Prostate gland (tissue), 2 donors: ENCODE measurements at places on chromosomes 3 and 15. TPM values are rescaled to one million over a fixed set of nuclear protein-coding genes. Genes with fewer than 3 reads are reported as not detected.

DNA sequence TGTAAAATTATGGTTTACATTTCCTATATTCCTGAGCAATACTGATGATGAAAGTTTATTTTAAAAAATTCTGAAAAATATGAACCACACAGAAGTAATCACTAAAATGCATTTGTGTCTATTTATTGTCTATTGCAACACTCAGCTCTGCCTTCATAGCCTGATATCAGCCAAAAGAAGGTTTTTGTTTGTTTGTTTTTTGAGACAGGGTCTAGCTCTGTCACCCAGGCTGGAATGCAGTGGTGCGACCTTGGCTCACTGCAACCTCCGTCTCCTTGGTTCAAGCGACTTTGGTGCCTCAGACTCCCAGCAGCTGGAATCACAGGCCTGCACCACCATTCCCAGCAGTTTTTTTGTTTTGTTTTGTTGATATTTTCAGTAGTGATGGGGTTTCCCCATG is 1560.2 kb downstream of the SI start:
- DNase-seq = no peak

GRCh38 chr15:69583626-69584025 is 131.0 kb downstream of the RPLP1 start:
- DNase-seq = no peak

DNA sequence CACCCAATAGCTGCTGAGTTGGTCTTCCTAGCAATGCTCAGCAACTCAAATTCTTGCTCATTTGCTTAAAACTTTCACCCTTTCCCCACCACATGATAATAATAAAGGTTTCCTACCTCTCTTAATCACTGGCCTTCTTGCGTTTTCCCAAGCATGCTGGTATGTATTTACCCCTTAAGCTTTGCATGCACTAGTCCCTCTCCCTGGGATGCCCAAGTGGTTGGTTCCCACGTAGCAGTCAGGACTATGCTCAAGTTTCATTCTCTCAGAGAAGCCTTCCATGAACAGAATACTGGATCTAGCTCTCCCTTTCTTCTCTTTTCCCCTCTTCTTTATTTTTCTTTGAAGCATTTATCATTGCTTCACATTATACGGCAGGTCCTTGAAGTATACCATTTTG is 108.8 kb downstream of the KBTBD8 start:
- no peak for DNase-seq

DNA sequence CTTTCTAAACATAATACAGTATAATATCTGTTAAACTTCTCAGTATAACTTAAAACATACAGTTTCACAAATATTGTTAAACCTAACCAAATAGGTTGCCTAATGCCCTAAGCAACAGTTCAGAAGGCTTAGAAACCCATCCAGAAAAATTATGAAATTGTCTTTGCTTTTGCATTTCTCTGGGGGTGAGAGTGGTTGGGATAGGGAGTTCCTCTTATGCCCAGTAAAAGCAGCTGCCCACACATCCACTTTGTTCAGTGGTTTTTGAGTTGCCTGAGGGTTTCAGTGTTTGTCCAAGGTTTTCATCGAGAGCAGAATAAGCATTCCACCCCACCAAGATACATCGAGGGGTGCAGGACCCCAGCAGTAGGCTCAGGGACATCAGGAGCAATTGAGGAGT is 179.4 kb downstream of the CDIN1 start:
- DNase-seq = no peak

- no peak for DNase-seq
These were observed 1.2 kb downstream of the COL8A1 start for GRCh38 chr3:99639579-99639978.

DNA sequence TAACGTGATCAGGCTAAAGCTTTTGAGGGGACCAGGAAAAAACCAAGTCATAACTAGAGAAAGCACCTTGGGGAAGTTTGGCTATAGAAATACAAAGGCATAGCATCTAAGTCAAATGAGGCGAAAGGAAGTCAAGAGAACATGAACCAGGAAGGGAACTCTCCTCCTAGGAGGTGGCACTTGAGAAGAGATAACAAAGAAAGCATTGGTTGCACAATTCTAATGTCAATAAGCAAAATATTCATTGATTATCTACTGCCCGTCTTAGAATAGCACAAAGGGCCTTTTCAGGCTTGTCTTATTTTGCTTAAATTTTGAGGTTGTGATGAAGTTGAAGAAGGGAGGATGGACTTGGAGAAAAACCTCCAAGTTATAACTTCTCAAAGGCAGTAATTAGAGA is 73.4 kb downstream of the ALCAM start:
- DNase-seq = no peak

DNA sequence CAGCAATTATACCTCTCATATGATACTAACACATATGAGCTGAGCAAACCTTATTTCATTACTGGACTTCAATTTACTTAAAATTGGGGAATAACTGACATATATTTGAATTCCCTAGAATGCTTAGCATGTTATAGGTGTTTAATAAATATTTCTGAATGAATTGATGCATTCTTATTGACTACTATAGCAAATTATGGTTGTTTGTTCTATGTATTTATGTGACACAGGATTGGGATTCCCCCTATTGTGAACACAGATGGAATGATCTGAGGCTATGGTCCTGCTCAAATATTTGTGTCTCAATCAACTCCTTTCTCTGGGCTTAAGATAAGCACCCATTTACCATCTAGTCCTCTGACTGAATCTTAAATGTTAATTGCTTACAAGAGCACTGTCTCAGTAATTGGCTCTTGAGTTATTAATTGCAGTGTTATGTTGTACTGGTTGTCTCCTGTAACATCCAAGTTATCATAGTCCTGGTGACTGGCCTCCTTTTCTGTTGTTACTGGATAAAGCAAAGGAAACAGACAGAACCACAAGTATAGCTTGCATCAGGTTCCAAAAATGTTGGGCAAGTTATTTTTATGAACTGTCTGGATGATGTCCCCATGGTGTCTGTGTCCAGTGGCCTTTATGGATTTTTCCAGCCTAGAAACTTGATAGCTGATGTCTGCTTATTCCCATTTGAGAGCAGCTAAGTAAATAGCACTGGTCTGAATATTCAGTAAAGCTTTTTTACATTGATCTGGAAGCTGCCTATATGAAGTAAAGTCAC is 2.3 kb upstream of the UACA start:
- DNase-seq = no peak

DNA sequence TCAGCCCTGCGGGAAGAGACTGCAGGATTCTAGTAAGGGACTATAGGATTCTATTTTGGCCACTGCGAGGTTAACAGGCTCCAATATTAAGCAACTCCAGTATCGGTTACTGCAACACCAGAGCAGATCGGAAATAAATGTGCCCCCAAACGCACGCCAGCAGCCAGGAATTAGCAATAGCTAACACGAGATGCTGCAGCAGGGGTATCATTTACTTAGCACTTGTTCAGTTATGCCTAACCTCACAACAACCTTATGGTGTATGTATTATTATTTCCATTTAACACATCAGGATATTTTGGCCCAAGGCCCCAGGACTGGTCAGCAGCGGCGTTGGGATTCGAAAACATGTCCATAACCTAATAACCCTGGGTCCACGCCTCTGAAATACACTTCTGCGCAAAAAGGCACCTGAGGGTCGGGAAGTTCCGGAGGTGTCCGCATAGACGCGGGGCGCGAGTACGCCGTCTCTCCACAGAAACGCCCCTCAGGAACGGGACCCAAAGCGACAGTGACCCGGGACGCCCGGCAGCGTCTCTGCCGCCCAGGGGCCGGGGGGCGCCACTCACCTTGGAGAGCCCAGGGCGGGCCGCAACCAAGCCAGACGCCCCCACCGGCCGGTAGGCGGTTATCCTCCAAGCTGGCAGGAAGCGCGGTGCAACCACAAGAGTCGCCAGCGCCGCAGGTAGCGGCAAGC is 681 bp downstream of the PIK3CB start:
- peak; percentile 19 for DNase-seq

DNA sequence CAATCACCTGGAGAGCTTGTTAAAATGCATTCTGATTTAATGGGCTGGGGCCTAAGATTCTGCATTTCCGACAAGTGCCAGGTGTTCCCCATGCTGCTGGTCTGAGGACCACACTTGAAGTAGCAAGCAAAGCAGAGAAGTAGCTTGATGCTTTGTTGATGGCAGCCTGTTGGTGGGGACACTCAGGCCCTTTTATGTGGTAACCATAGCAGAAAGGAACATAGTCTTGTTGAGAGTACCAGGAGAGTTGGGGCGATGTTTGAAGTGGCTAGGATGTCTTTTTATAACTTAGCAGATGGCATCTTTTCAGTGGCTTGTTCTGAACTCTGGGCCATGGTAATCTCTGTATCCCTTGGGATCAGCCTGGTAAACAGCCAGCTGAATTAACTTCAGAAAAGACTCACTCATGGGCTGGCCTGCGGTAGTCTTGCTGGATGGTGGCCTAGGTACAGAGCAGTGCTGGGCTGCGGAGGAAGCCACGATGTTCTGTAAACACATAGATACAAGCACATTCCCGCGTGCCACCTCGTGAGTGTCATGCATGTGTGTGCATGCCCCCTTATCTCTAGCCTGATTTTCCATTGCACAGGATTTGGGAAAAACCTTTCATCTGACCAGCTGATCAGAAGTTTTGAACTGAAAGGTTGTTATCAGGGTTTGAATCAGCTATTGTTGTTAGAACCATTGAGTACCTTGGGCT is 292.4 kb upstream of the LRRFIP2 start:
- DNase-seq = no peak

DNA sequence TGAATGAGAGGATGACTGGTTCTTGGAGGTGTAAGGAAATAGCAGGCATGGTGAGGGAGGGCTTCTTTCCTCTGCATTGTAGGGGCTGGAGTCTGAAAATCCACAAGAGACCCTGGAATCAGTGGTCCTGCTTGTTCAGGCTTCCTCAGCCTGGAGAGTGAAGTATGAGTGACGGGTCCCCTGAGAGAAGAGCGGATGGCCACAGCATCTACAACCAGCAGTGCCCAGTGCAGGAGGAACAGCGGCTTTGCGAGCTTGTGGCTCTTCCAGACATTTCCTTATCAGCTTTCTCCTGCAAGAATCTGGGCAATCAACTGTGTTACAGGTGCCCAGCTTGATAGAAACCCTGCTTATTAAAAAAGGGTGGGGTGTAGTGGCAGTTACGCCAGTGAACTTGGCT is 97.0 kb upstream of the HES1 start:
- no peak for DNase-seq

- DNase-seq = no peak
These were observed 106.2 kb downstream of the TLE3 start for GRCh38 chr15:69991551-69991980.

DNA sequence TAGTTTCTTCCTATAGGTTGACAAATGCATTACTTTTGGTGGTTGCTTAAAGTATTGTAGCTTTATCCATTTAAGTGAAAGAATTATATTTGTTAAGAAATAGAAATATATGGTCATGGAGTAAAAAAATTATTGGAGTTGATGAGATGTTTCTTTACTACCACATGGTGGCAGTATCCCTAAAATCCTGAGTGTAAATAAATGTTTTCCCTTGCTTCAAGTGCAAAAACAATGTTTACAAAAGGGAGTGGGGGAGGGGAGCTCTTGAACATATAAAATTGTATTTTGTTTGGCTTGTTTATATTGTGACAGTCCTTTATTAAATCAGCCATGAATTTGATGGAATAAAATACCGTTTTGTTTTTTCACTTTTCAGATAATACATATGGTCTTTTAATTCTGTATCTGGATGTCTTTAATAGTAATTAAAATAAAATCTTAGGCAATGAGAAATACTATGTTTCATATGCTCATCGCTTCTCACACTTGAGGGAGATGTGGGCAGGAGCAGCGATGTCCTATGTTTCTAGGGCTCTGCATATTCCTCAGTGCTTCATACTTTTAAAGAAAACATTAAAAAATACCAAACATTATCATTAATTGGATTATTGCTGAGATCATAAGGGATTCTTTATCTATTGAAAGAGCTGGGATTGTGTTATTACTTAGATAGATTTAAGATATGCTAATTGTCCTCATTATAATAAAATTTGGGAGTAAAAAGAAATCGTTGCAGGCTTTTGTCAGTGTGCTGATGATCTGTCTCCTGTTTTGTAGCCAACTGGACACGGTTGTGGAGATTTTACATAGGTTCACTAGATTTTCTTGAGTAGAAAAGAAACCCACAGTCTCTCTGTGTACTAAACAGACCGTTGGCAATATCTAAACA is 349.7 kb downstream of the TUSC7 start:
- DNase-seq = no peak

GRCh38 chr3:144031938-144032337 is 60.3 kb downstream of the DIPK2A start:
- peak; percentile 70 for DNase-seq

DNA sequence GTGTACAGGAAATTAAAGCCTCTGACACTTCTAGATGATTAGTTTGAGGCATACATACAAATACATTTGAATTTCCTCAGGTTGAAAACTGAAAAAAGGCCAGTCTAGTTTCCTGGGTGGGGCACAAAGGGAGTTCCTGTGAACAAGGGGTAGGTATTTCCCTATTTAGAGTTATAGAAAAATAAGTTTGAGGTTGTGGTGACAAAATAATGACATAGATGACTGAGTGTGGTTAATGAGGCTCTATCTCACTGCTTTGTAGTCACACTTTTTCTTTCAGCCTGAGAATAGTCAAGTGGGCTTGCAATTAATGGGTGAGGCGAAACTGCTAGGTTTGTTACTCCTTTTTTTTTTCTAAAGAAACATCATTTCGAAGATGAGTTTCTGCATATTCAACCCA is 4.3 kb downstream of the SLCO3A1 start:
- DNase-seq = no peak

GRCh38 chr3:49378249-49378895 is 20.2 kb upstream of the GPX1 start:
- no peak for DNase-seq

DNA sequence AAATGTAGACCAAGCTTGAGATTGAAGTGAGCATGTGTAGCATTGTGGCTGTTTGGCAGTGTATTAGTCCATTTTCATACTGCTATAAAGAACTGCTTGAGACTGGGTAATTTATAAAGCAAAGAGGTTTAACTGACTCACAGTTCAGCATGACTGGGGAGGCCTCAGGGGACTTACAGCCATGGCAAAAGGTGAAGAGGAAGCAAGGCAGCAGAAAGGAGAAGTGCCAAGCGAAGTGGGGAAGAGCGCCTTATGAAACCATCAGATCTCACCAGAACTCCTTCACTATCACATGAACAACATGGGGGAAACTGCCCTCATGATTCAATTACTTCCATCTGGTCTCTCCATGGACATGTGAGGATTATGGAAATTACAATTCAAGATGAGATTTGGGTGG is 8.6 kb upstream of the CERS3 start:
- DNase-seq = no peak

- DNase-seq = no peak
These were observed 107.5 kb upstream of the SOX2 start for GRCh38 chr3:181604267-181604666.

UPK1B gene
- not detected for total RNA-seq

NPAP1 gene
- total RNA-seq = not detected

TRAT1 gene
- total RNA-seq = not detected

MEIS2 gene
- total RNA-seq = 73.2 TPM

CHRNA3 gene
- total RNA-seq = 0.23 TPM

EFHB gene
- 4.1 TPM for total RNA-seq

GOLGA6L9 gene
- 5.4 TPM for total RNA-seq
